ENCODE measurements at places on chromosomes 7 and 10.

- no peak for DNase-seq
Measured at GRCh38 chr10:75709245-75709644, 277.8 kb downstream of the LRMDA start.

GRCh38 chr7:22702516-22702915, 24.5 kb upstream of the IL6 start:
- DNase-seq, result no peak

GRCh38 chr10:4242561-4243035, 457.6 kb upstream of the KLF6 start:
- DNase-seq, result no peak

DNA sequence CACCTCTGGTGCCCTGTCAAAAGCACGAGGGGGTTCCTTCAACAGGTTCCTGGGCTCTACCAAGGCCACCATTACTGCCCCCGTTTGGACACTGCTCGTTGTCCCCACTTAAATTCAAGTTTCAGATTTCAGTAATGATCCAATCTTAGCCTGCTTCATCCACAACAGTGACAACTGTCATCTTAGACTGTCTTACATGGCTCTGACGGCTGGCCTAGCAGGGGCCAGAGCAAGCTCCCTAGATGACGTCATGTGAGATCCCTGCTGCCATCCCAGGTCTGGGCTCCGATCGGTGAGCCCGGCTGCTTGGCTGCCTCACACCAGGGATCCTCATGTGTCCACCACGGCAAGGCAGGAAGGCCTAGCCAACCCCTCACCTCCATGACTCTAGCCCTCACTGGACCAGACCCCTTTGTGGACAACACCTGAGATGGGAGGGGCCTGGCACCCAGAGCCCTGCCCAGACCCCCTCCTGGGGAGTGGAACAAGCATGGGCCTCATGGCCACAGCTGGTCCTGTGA, 82.5 kb downstream of the FAM53B start:
- no peak for DNase-seq

DNA sequence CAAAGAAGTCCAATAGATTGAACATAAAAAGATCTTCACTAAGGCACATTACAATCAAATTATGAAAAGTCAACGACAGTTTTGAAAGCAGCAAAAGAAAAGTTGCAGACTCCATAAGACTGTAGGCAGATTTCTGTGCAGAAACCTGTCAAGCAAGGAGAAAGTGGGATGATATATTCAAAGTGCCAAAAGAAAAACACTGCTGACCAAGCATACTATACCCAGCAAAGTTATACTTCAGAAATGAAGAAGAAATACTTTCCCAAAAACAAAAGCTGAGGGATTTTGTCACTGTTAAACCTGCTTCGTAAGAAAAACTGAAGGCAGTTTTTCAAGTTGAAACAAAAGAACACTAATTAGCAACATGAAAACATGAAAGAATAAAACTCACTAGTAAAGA, 145.5 kb downstream of the ZEB1 start:
- no peak for DNase-seq

GRCh38 chr10:27948186-27948585, 50.7 kb downstream of the ODAD2 start:
- no peak for DNase-seq

- no peak for DNase-seq
Measured at GRCh38 chr10:132850246-132850645, 64.3 kb upstream of the NKX6-2 start.

- DNase-seq, result no peak
Measured at GRCh38 chr10:19970717-19971116, 154.5 kb downstream of the PLXDC2 start.

DNA sequence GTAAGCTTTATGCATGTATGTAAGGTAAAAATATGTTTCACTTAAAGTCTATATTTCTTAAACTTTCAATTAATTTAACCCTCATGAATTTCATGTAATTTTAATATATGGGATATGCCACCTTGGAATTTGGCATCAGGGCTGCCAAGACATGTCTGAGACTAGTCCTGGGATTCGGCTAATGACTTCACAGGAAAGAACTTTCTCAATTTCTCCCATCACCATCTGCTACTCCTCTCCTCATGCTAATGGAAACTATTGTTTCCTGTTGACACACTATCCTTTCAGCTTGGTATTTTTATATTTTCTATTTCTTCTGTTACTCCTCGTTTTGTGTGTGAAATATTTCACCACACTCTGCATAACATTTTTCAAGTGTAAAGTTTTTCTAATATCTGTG, 205.9 kb downstream of the ARL4A start:
- no peak for DNase-seq

GRCh38 chr7:47973739-47974138, 5.7 kb downstream of the HUS1 start:
- no peak for DNase-seq

DNA sequence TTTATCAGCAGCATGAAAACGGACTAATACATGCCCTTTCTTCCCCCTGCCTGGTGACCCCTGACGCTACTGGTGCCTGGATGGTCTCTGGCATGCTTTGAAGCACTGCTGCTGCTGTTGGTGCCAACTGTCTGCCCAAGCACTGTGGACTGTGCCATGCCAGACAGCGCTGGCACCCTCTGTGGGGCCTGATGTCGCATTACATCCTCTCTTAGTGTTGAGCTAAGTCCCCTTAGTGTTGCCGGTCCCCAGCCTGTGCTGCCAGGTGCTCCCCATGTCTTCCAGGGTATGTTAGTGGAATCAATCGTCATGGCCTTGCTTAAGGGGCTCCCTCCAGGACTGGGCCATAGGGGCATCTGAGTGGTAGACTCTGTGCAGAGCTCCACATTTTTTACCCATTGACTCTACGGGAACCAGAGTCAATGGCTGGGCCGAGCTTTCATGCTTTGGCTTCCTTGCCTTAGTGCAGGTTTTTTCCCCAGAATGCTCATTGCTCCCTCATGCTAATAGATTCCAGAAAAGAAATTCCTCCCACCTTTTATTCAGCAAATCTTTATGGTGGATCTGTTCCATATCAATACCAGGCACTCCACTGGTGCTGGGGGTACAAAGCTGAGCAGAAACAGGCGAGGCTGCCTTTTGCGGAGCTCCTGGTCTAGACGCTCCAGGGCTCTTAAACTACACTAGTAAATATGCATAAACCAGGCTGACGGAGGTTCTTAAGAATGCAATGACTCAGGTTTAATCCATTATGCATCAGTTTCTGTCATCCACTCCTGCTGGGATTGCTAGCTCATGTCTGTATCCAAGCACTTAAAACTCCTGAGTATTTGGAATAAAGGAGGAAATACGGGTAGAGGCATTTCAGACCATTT, 21.8 kb upstream of the MRC1 start:
- no peak for DNase-seq

DNA sequence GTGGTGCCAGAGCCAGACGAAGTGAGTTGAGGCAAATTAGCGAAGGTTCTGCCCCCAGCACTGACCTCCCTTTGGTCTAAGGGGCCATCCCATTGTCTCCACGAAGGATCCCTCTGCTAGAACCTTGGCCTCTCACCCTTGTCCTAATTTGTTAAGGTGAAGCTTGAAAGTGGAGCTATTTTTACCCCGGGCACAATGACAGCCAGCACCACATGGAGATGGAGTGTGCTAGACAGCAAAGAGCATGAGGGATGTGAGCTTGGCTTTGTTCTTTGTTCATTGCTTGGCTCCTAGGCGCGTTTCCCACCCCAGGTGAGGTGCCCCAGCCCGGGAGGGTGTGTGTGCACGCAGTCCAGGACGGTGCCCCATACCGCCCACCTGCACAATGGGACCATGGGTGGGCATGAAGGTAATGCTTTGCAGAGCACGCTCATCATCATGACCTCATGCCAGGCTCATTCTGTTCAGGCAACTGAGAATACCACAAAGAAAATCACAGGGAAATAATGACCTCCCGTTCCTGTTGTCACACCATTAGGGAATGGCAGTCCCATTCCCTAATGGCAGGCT, 361.0 kb upstream of the FZD8 start:
- DNase-seq, result no peak

- no peak for DNase-seq
Measured at GRCh38 chr7:106767498-106768323, 97.4 kb upstream of the PIK3CG start.

- no peak for DNase-seq
Measured at GRCh38 chr10:14751014-14751896, 23.4 kb downstream of the FAM107B start.

DNA sequence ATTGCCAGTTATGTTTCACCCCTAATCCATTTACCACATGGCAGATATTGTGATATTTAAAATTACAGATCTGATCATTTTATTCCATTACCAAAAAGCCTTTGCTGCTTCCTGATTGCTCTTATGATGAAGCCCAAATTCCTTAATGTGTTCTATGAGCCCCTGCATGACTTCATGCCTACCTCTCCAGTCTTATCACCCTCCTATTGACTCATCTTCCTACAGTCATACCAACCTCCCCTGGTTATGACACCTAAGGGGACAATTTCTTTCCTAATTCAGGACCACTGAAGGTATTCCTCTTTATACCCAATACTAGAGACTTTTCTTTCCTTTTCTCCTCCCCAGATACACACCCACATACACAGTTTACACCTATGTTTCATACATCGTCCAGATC, 36.0 kb downstream of the TES start:
- no peak for DNase-seq

DNA sequence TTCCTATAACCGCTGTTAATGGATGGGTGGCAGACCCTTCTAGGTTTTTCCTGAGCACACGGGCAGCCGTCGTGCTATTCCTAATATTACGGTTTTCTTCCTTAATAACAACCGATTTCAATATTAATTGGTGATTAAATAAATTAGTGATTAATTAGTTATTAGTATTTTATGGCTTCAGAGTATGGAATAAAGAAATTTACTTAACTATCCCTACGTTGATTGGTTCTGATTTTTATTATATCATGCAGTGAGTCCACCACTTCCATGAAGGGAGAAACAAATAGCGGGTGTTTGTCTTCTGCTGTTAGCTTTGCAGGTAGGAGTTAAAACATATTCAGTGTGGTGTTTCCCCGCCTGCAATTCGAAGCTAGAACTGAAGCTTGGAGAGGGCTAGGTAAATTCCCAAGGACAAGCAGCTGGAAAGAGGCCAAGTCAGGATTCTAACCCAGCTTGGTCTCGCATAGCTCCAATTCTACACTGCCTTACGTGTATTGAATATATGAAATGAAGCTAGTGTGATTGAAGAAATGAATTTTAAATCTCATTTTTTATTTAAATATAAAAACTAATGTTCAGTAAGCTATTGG, 928 bp upstream of the CSTF2T start:
- no peak for DNase-seq

GRCh38 chr7:1410992-1411391, 48.3 kb downstream of the MICALL2 start:
- DNase-seq, result no peak

GRCh38 chr10:33664070-33664469, 329.6 kb upstream of the NRP1 start:
- DNase-seq, result no peak

- no peak for DNase-seq
Measured at GRCh38 chr10:5978230-5978489, 817 bp upstream of the IL15RA start.

- DNase-seq, result no peak
Measured at GRCh38 chr10:61438141-61438988, 14.8 kb downstream of the TMEM26 start.

- no peak for DNase-seq
Measured at GRCh38 chr10:130022511-130023299, 58.6 kb upstream of the EBF3 start.

DNA sequence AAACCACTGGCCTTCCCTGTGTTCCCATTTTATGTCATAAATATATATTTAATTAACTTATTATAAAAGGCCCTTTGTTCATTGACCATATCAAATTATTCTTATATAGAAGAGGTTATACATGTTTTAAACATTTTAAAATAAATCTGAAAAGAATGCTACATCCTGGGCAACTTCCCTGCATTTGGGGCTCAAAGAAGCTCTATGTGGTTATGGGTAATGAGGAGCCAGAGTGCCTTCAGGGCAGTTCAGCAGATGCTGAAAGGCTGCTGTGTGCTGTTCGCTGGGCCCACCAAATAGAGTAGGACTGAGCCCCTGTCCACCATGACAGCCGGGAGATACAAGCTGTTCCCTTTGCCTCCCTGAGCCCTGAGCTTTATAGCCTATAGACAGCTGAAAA, 35.9 kb downstream of the HTRA1 start:
- DNase-seq, result no peak

GRCh38 chr7:47550788-47551470, 31.0 kb downstream of the TNS3 start:
- DNase-seq, result no peak

- DNase-seq, result no peak
Measured at GRCh38 chr10:93445097-93445960, 36.8 kb downstream of the MYOF start.

DNA sequence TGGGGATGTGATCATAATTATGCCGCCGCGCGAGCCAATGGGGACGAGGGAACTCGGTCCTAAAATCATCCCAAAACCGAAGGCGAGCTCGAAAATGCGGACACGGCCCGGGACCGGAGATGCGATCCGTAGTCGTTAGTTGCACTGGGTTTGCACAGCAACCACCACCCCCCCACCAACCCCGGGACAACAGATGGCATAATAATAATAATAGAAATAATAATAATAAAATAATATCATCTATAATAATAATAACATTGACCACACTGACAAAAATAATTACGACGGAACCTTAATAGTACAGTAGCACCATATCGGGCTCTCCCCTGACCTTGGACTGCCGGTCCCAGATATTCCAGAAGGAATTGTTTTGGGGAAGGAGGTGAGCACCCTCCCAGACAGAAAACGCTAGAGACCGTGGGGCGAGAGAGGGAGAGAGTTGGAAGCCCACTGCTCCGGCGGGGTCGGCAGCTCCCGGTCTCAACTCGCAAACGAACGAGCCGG, 1.1 kb upstream of the EMX2 start:
- DNase-seq, result no peak

GRCh38 chr10:101612872-101613271, 24.8 kb downstream of the DPCD start:
- DNase-seq, result no peak

DNA sequence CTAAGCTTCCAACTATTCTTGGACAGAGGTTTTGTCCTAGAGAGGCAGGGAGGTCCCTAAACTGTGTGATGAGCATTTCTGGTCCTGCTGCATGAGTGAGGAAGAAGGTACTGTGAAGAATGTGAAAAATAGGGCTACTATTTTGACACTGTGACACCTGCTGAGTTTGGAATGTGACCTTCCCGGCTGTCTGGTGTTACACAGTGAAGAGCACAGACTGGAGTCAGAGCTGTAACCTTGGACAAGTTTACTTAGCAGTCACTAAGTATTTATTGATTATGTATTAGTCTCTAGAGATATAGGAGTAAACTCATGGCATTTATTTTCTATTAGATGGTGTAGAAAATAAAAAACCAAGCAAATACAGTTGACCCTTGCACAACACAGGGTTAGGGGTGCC, 12.3 kb downstream of the GOLGA7B start:
- DNase-seq, result no peak

Measured in activated T-cell treated with anti-CD3 and anti-CD28 coated beads, Interleukin-2, amount 50 U/mL, for 48 hours (primary cell).